ENCODE measurements at places on chromosomes 1 and 21.

GRCh38 chr1:17207046-17207445 lies 2.1 kb downstream of the PADI1 start:
- DNase-seq = no peak

DNA sequence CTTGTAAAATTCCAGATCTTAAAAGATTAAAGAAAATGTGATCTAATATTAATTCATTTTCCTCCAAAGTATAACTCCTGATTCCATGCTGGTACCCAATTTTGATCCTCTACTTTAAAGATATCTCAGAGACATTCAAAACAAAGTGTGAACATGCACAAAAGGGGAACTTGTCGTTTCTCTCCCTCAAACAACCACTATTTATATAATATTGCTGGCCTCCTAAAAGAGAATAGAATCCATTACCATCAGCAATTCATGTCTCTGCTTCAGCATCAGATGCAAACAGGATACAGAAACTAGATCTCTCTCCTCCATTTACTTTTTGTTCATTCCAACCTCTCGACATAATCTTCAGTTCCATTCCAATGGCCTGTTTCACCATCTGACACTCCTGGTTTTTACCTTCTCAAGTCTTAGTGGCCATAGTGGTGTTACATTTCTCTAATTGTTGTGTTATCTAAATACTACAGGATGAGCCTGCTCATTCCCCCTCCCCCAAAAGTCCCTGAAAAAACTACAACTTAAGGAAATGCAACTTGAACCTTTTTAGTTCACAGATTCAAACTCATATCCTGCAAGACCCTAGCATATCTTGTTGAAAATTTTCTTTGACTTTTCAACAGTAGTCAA lies 4.1 kb downstream of the NRIP1 start:
- DNase-seq = no peak

DNA sequence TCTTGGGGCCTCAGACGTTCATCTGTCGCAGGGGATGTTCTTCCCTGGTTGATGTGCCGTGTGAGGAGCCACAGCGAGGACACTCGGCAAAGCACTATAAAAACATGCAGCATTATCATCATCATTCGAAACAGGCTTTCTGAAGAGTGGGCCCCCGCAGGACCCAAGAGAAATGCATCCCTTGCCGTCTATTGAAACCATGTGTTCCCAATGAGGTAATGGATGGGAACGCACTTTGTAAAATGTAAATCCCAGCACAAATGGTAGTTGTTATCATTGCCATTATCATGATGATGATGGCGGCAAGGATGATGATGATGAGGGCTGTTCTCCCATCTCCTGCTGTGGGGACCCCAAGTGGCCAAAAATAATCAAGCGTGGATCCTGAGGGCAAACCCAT lies 76.8 kb downstream of the GLIS1 start:
- no peak for DNase-seq

DNA sequence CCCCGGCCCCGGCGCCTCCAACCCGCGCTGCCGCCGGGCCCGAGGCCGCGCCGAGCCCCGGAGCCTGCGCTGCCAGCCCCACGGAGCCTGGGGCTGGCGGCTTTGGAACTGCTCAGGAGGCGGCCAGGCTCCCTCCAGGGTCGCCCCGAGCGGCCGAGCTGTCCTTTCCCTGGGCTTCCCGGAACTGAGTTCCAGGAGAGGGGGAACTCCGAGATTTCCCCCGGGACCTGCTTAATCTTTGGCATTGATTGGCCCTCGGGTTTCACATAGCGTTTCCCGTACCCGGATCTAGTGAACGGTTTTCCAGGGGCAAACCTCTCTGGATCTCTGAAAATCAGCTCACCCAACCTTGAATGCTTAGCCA lies 504 bp downstream of the H6PD start:
- no peak for DNase-seq

DNA sequence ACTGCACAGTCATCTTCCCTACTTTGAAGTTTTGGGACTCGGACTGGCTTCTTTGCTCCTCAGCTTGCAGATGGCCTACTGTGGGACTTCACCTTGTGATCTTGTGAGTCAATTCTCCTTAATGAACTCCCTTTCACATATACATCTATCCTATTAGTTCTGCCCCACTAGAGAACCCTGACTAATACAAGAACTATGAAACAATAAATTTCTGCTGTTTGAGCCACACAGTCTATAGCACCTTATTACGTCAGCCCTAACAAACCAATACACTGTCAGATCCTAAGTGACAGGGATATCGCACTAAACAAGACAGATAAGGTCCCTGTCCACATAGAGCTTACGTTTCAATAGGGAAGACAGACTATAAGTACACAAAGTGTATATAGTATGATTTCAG lies 120.1 kb downstream of the PLPP3 start:
- no peak for DNase-seq

DNA sequence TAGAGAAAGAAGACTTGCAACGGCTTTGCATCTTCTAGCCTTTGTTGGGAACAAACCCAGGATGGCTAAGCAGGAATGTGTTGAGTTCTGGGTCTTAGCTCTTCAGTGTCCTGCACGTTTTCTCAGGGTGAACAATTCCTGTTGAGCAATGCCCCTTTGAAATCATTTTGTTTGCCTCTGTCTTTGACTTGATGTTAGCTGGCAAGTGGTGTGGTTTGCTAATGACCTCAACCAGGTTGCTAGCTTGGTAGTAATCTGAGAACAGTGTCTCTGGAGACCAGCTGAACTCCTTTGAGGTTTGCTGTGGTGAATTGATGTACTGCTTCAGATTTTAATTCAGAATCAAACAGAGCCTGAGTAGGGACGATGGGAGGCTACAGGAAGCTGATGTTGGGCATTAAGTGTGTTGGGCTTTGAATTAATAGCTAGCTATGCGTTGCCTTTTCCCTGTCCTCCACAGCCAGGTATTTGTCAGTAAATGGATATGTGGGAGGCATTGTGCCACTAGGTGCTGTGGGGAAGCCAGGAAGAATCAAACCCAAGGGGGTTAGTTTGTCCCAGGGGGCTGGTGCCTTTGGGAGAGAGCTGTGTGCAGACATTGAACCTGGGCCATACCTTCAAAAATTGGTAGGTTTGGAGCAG lies 23.3 kb upstream of the SRSF10 start:
- no peak for DNase-seq

GRCh38 chr1:245754463-245754961 lies 599.7 kb downstream of the KIF26B start:
- DNase-seq = no peak

- DNase-seq = no peak
These were observed 41.4 kb upstream of the PCBP3 start for GRCh38 chr21:45602106-45602505.

- no peak for DNase-seq
These were observed 142.4 kb upstream of the RUNX3 start for GRCh38 chr1:25072461-25072860.

DNA sequence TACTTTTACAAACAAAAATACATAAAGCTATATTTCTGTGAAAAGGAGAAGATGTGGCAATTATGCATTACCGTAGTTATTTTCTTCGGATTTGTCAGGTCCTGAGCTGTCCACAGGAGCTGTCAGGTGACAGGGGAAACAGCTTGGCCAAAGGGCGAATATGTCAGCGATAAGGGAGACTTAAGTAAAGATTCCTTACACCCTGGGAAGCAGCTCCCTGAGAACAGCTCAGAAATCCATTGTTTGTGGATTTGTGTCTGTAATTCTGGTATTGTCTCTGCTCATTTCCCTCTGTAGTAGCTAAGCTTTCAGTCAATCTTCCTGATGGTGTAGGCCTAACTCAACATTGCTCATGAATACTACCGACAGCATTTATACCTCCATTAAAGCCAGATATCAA lies 7.1 kb upstream of the CD34 start:
- DNase-seq = no peak

GRCh38 chr1:198079432-198079951 lies 77.3 kb upstream of the NEK7 start:
- no peak for DNase-seq

DNA sequence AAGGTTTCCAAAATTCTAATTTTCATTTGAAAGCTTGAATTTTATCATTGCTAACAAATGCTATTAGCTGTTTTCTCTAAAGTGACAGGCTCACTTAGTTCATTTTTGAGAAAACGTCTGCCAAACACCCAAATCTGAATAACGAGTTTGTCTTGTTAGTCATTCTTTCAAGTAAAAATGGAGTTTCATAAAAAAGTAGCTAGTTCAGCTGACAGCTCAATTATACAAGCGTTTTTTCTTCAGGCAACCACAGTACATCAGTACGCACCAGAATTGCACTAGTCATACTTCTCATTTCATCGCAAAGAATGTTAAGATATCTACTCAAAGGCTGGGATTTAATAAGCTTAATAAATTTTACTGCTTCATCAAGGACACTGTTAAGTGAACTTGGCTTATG lies 72.3 kb upstream of the SLFNL1 start:
- no peak for DNase-seq

GRCh38 chr1:100499194-100499811 lies 38.6 kb upstream of the GPR88 start:
- no peak for DNase-seq
